ENCODE measurements at places on chromosomes 4 and X.

DNA sequence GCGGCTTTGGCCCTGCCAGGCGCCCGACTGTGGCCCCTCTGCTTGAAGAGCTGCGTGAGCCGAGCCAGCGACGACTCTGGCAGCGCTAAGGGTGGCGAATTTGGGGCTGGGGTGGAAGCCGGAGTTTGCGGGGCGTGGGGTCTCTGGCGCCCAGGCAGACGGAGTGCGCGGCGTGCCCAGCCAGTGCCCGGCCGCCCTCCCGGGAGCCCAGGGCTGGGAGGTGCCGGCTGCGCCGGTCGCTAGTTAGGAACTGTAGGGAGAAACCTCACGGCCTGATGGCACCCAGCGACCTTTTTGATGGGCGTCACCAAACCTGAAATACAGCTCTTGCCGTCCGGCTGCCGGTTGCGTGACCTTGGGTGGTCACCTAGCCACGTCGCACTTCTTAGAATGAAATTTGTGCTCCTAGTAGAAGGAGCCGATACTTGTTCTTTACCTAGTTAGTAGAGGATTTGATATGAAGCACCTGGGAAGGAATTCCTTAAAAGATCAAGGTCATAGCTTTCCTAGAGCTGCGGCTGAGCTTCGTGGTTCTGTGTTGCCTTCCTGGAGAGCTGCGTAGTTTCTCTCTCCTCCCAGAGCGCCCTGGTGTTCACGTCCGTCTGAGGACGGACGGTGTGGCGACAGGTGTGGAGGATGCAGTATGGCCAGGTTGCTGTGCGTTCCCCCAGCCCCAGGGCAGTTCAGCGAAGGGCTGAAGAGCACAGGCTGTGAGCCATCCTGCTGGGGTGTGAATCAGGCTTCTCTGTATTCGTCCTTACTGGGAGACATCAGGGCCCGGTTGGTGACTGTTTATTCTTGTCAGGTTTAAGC lies 680 bp downstream of the MAEA start:
- DNase-seq = no peak

DNA sequence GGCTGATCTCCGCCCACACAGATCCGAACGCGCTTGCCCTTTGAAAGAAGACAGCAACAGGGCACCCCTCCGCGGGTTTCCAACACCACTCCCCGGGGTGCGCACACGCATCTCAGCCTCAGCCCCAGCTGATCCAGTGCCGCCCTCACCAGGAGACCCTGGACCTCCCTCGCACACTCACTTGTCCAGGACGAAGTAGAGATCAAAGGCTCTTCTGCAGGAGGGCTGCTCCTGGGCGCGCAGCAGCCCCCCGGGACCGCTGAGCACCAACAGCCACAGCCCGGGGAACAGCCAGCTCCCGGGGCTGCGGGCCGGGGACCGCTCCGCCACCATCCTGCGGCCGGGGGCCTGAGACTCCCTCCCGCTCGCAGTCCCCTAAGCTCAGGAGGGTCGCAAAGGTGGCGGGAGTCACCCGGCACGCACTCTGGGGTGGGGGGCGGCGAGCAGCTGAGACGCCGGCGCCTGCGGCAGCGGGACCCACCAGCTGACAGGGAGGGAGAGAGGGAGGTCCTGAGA lies 743 bp downstream of the ANTXR2 start:
- peak; percentile 48 for DNase-seq

DNA sequence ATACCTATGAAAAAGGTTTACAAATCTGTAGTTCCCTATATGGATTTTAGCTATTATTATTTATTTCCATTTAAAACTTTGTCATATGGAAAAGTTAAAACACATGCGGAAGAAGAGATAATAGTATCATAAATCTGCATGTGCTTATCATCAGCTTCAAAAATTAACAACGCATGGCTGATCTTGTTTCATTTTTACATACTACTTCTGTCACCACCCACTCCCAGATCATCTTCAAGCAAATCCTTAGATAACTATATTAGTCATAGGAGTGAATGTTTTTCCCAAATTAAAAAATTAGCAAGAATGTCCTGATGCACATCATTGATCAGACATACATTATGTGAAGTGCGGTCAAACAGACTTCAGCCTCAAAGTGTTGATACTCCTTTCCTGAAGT lies 24.6 kb upstream of the MOB1B start:
- no peak for DNase-seq

- DNase-seq = no peak
Measured at GRCh38 chr4:183624548-183624947, 34.4 kb downstream of the RWDD4 start.

- no peak for DNase-seq
Measured at GRCh38 chr4:6342530-6343293, 73.1 kb downstream of the WFS1 start.

- DNase-seq = no peak
Measured at GRCh38 chr4:90960433-90960832, 833.2 kb downstream of the CCSER1 start.

DNA sequence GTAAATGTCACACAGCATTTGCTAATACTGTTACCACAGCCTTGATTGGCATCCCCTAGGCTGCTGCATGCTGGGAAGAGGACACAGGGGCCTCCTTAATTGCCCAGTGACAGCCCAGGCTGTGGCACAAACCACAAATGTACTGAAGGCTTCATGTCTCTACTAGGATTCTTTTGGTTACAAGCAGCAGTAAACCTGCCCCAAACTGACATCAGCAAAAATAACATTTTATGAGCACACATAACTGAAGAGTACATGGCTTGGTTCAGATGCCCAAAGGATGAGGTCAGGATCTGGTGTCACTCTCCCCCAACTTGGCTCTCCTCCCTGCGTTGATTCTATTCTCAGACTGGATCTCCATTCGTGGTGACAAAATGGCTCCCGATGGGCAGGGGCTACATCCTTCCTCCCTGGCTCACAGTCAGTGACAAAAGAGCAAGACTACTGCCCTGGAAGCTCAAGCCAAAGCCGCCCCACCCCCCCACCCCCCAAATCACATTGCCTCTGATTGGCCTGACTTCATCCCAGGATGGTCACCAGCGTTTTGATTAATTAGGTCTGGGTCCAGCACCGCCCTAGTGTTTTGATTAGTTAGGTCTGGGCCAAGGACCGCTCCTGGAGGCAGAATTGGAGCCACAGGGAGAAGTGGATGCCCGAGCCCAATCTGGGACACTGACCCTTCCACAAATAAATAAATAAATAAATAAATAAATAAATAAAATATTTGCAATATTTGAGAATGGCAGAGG lies 180.5 kb upstream of the RBPJ start:
- no peak for DNase-seq
